HFFc6 (cell line): ENCODE measurements at places on chromosomes 12 and 14. TPM values are rescaled to one million over a fixed set of nuclear protein-coding genes. Genes with fewer than 3 reads are reported as not detected.

Gene SLCO1B1
- not detected in 3 replicates for total RNA-seq

Gene EMP1
- 195 to 368 TPM (median 199 TPM) in 3 replicates for total RNA-seq

Gene ANO4
- total RNA-seq, result not detected in 3 replicates

Gene VIPAS39
- 14.3 to 16.4 TPM (median 15.0 TPM) in 3 replicates for total RNA-seq

Gene CCDC88C
- 0.50 TPM in 1 of 3 replicates, not detected in the others for total RNA-seq
